ENCODE measurements at places on chromosomes 6 and 20.

GRCh38 chr6:48560408-48560807, 449.4 kb upstream of the PTCHD4 start:
- no peak for DNase-seq

DNA sequence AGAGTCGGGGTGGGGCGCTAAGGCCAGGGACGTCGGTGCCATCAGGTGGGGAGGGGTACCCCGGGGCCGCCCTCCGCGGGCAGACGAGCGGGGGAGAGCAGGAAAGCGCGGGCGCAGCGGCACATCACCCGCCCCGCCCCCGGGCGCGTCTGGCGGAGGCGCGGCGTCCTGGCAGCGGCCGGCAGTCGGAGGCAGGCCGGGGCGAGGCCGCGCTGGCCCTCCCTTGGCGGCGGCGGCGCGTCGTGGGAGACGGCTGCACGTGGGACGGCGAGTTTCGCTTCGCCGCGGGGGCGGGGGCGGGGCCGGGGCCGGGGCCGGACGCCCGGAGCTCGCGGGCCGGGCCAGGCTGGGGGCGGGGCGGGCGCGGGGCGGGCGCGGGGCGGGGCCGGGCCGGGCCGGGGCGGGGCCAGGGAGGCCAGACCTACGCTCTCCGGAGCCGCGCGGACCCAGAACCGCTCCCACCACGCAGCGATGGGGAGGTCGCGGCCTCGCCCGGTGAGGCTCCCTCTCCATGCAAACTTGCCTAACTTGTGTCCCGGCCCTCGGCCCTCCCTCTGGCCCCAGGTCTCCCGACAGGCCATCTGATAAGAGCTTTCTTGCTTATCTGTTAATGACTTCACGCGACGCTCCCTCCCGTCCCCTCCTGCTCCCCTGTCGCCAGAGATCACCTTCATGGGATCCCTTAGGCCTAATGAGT, 12.5 kb downstream of the ITPR3 start:
- DNase-seq = no peak

DNA sequence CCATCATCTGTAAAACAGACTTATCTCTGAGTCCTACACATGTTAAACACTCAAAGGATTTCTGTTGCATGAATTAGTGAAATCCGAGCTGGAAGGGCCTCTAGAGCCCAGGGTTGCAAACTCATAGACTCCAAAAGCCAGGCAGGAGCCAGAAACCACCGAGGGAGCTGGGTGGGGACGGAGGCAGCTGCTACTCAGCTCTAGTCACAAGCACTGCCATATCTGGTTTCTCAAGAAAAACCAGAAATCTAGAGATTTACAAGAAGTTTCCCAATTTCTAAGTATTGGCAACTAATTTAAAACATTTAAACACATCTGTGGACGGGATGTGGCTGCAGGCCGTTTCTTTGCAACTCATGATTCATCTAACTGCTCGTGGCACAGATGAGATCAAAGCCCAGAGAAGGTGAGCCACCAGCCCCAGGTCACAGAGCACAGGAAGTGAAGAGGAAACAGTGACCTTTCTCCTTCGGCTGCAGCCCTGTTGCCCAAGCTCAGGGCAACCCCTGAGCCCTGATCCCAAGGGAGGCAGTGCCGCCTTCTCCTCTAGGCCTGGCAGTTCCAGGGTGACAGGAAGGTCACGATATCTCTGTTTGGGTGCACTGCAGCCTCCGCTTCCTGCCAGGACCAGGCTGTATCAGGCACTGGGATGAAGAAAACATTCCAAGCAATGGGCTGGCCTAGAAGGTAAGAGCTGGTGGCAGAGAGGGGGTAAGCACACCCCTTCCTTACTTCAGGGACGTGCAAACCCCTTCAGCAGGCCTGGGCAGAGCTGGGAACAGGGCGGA, 26.4 kb upstream of the PTGIS start:
- no peak for DNase-seq

DNA sequence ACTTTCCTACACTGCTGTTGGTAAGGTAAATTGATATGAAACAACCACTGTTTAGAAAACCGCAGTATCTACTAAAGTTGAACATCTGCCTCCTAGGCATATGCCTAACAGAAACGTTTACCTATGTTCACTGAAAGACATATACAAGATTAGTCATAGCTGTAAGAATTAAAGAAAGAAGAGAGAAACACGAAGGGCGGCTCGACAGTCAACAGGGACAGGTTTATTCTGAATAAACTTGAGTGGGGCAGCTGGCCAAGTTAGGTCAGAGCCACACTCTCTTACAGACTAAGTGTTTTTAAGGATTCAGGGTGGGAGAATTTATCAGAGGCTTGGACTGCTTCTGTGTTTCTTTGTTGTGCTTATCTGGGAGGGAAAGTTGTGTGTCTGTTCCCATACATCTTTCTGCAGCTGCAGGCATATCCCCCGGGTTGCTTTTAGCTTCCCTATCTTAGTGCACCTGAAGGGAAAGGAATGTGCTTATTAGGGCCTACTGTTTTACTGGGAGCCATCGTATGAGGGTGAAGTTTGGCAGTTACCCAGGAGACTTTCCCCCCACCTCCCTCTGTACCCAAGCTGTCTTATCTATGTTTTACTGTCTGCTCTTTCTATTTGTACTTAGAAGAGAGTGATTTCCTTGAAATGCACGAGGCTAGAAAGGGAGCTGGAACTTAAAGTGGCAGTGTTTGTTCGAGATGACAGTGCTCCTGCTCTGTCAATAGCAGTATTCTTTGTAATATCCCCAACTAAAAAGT, 20.4 kb downstream of the PROCR start:
- DNase-seq = no peak

- no peak for DNase-seq
Observed at GRCh38 chr6:32371229-32371628, 474 bp downstream of the TSBP1 start.

- no peak for DNase-seq
Observed at GRCh38 chr6:6362056-6362840, 41.8 kb upstream of the F13A1 start.

DNA sequence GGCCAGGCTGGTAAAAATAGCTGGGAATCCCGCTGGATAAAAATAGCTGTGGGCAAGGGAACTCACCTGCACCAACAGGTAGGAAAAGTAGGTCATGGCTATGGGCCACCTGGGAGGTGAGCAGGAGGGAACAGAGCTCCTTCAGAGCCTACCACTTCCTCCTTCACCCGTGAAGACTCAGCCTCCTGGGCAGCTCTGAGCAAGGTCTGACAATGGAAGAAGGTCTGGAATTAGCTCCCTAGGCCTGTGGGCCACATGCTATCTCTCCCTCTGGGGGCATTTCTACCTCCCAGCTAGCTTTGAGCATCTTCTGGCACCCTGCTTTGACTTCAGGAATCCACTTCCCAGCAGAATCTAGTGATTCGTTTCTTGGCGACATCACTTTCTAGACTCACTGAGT, 153.9 kb downstream of the MRPL14 start:
- DNase-seq = no peak

GRCh38 chr6:53998303-53998702, 112.9 kb upstream of the MLIP start:
- DNase-seq = no peak

- no peak for DNase-seq
Observed at GRCh38 chr20:1803061-1803931, 91.9 kb upstream of the SIRPA start.

- DNase-seq = no peak
Observed at GRCh38 chr6:163390770-163391169, 23.7 kb upstream of the QKI start.

- no peak for DNase-seq
Observed at GRCh38 chr6:148146717-148147462, 195.7 kb upstream of the SASH1 start.

- DNase-seq = no peak
Observed at GRCh38 chr6:123895346-123895745, 91.7 kb downstream of the NKAIN2 start.

DNA sequence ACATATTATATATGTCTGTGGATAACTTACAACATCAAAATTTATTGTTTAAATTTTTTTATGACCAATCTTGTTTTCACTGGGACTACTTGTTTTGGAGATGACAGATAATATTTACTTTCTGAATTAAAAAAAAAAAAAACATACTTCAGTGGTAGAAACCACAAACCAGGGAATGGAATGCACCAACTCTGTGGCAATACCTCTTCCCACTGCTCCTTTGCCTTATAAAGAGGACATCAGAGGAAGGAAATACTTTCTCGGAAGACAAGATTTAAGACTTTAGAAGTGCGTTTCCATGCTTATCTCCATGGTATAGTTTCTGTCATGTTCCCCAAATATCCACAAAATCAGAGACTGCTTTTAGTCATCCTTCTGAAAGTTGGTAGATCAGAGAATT, 1241.1 kb upstream of the EYS start:
- no peak for DNase-seq

DNA sequence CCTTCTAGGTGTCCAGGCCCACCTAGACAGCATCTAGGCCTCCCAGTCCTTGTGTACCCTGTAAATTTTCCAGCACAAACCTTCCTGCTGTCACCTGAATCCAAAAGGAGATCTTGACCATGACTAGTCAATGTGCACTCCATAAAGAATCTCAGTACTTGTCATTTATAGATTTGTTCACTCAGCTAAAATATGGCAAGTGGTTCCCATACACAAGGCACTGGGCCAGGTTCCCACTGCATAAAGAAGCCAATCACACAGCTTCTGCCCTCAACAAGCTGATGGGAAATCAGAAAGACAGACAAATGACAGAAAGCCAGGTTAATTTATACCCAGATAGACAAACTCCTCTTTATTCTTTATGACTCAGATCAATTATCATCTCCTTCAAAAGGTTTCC, 526.8 kb downstream of the CD83 start:
- no peak for DNase-seq

- DNase-seq = no peak
Observed at GRCh38 chr6:118735320-118735719, 83.9 kb upstream of the CEP85L start.

DNA sequence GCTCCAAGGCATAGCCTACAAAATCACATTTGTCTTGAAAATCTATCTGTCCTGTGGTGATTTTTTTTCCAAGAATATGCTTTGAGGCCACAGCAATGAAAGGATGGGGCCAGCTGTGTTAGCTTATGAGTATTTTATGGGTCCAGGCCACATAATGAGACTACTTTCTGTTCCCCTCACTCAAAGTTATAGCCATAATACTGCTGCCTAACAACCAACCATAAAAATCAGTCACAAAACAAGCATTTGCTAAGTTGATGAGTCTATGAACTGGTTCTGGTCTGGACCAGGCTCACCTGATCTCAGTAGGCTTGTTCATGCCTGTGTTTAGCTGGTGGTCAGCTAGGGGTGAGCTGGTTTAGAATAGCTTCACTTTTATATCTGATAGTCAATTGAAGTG, 192.5 kb upstream of the PLCB4 start:
- DNase-seq = no peak

Measured in AG04449 (cell line).